ENCODE measurements at places on chromosomes 1 and 21.
A peak's percentile ranks its signal among the peaks of the same experiment; 100 is the strongest.

DNA sequence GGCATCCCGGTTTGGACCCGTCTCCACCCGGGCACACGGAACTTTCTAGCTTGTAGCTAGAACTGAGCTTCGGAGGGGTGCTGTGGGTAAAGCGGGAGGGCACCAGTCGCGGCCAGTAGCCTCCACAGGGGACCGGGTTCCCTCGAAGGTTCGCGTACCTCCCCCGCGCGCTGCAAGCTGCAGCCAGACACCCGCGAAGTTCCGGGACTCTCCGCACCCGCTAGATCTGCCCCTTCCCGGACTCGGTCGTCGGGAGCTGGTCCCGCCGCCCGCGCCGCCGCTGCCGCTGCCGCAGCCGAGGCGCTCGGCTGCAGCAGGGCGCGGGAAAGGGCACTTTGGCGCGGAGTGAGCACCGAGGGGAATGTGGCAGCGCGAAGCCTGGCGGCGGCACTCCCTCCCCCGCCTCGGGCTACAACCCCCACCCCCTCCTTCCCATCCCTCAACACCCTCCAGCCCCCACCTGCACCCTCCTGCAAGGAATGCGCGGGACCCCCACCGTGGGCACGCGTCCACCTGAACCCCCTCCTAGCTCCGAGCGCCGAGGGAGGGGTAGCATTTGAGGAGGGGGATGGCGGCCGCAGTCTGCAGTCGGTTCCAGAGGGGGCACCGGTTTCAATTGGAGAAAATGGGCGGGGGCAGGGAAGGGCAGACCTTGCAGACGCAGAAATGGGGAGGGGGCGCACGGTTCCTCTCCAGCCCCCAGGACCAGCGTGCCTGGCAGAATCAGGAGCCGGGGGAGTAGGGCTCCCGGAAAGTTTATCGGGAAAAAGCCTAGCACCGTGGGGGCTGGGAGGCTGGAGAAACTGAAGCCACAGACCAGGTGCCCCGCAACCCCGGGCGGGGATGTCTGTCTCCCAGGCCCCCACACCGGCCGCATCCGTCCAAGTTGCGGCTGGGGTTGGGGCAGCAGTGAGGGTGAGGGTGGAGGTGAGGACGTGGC is 968 bp downstream of the CSMD2 start:
- DNase-seq = no peak

DNA sequence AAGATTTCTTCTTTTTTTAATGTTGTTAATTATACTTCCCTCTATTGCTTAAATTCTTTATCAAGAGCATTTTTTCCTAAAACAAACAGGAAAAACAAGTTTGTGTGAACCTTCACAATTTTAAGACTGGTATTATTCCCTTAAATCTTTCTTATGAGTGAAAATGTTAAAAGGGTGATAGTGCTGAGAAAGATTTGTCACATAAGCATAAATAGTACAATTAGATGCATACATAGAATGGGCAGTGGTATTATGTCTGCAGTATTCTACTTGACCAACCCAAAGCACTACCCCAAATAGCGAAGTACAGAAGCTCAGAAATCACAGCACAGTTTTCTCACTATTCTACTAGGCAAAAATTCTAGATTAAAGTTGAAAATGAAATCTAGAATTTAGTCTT is 18.0 kb downstream of the GOLPH3L start:
- DNase-seq = no peak

DNA sequence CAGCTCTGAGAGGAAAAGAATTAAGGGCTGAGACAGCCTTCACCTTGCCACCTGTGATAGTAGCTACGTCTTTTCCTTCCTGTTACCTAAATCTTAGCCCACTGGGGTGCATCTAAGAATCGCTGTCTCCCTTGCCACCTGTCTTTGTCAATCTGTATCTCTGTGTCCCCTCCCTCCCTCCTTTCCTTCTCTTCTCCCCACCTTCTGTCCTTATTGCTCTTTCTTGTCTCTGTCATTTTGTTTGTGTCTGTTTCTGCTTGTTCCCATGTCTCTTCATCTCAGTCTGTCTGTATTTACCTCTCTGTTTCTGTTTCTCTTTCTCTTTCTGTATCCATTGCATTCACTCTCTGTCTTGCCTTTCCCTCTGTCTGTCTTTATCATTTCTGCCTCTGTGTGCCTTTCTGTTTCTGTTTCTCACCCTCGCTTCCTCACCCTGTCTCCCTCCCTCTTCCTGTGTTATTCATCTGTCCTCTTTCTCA is 30.2 kb downstream of the SLC22A15 start:
- DNase-seq = no peak

GRCh38 chr1:209041927-209042326 is 541.6 kb upstream of the CAMK1G start:
- no peak for DNase-seq

- no peak for DNase-seq
Observed at GRCh38 chr1:56390232-56390867, 189.0 kb downstream of the PLPP3 start.

DNA sequence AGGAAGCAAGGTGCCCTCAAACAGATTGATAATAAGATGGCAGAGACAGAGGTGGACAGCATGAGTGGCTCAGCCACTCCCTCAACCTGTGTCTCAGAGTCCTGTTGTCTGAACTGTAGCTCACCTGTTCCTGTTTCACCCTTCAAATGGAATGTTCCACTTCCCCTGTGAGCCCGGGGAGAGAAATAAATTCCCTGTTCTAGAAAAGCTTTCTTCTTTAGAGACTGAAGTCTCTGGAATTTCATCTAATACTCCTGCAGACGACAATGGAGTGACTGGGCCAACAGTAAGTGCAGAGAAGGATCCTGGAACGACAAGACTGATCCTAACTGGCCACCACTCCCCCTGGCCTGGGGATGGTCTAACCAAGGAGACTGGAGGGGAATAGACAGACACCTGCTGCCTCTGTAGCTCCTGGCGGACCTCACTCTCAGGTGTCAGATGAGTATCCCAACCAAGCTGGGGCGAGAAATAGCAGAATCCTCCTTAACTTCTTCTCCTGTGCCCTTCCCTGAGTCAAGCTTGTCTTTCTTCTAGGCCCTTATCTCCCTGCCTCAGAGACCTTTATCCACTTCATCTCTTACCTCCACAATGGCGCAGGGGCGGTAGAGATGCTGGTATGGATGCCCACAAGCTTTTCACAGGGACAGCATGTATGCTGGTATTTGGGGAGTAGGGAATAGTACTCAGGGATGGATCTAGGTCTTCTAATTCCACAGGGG is 45.4 kb downstream of the PLEKHA6 start:
- no peak for DNase-seq

- DNase-seq = peak; percentile 79
Observed at GRCh38 chr1:79899914-79900313, 893.4 kb upstream of the ADGRL4 start.

DNA sequence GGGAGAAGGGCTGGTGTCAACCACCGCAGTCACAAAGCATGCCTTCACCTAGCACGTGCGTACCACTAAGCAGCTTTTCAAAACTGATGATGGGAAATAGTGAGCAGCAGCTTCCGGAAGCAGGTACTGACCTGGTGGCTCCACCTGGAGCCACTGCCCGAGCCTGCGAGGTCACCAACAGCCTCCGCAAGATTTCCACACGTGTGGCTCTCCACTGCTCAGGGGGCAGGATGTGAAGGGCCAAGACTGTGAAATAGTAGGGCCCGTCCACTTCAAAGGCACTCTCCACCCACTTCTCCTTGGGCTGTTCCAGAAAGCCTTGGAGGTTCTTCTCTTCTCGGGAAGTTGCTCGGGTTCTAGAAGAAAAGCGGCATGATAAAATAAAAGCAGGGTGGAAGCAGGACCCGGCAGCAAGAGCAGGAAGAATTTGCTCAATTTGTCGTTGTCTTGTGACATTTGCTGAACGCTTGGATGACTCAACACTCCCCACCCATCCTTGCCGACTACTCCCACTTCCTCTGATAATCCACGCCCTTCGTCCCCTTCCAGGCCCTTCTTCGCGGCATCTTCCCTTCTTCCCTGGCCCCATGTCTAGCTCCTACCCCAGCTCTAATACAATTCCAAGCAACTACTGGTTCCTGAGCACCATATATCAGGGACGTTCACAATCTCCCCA is 124.9 kb upstream of the IFFO2 start:
- peak; percentile 30 for DNase-seq

DNA sequence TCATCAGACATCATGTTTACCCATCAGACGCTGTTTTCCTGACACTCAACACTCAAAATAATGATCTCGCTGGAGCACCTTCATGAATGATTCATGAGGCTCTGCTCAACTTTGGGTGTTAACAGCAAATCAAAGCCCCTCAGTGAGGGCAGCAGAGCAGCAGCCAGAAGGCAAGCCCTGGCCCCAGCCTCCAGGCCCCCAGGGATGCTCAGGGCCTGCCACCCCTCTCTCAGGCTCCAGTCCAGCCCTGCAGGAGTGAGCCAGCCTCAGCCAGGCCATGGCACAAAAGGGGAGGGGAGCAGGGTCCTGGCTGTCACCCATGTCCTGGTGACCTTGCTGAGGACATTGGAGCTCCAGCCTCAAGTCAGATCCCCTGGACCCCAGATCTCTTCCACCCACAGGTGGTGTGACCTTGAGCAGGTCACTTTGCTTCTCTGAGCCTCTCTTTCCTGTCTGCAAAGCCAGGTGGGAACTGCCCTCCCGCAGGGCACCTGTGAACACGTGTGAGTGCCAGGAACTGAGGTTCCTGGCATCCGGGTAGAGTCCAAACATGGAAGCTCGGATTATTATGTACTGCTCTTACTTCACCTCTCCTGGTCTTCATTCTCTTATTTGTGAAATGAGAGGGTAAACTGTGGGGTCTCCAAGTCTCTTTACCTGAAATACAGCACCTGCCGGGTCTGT is 161.6 kb upstream of the VAMP3 start:
- no peak for DNase-seq

DNA sequence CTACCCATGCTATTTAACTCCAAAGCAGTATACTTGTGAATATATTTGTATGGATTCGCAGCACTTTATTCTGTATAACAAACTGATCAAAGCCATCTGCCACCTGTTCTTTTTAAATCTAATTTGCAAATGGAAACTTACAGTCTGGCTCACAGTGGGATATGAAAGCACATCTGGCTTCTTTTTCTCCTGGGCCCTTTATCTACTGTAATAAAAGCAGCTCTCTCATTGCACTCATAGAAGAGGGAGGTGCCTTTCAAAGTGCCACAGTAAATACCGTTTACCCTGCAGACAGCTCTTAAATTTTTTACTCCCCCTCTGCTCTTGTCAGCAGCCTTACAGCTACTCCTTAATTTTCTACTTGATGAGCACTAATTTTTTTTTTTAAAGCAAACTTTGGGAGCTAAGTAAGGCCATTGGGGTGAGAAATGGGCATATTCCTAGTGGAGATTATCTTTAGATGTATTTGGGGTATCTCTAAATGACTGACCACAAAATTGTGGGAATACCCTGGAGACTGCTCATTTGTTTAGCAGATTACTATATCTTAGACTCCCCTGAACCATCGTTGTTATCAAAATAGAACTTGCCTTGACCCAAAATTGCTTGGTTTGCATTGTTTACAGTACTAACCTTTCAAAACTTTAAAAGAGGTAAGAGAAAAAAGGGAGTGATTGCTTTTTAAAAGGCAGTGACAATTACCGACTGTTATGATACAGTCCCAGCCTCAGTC is 110.1 kb downstream of the VPS13D start:
- no peak for DNase-seq

GRCh38 chr1:52190500-52191252 is 48.8 kb downstream of the ZFYVE9 start:
- DNase-seq = no peak

GRCh38 chr21:44834951-44835646 is 17.2 kb upstream of the SUMO3 start:
- no peak for DNase-seq

- DNase-seq = no peak
Observed at GRCh38 chr21:31780944-31781343, 49.0 kb upstream of the SCAF4 start.

DNA sequence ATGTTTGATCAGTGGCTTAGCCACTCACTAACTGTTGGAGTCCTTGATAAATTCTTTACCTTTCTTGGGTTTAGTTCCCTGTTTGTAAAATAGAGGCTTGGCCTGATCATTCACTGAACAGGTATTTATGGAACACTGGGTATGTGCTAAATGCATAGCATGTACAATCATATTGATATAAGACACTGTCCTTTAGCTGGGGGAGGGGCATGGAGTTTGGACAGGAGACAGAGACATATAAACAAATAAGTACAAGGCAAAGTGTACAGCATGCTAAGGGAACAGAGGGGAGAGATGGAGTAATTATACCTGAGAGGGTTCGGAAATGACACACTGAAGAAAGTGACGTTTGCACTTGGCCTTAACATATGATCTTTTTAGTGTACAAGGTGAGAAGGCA is 124.3 kb upstream of the CACNA1E start:
- no peak for DNase-seq

- peak; percentile 39 for DNase-seq
Observed at GRCh38 chr1:24964811-24965570, 34.9 kb upstream of the RUNX3 start.

DNA sequence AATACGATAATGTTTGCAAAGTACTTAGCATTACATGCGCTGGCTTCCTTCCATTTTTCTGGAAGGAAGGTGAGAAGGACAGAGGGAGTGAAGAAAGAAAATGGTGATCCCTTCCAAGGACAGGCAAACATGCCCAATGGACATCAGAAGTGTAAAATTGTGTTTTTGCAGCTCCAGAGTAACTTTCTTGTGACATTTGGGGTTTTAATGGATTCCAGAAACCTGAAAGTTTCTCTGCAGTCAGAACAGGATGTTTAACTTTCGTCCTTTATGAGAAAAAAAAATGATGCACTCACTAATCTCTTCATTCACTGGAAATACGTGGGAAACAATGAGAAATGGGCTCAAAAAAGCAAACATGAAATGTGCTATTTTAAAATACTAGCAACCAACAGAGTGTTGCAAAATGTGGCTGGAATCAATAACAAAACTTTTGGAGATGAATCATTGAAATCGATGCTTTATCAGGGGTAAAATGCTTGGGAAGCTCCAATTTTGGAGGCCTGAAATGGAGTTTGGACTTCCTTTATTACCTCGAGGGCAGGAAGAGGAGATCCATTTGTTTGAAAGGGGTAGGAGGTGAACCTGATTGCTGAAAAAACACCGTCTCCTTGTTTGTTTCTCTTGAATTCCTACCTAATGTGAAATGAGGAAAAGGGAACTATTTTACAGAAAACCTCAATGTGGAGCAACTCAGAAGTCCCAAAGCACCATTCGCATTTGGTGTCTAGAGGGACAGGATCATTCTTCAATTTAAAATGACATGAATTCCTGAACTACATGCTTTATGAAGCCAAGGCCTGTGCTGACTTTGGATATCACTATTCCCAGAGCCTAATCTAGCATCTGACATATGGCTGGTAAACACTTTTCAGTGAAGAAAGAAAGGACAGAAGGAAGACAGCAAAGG is 129.5 kb downstream of the TRABD2B start:
- DNase-seq = no peak

All from fibroblast of gingiva (primary cell).